Activated CD4-positive, alpha-beta T cell treated with anti-CD3 and anti-CD28 coated beads for 48 hours (primary cell): ENCODE measurements at places on chromosomes 1 and 21.
A peak's percentile ranks its signal among the peaks of the same experiment; 100 is the strongest.

- no peak for DNase-seq
These were observed 1.3 kb downstream of the CLDN19 start for GRCh38 chr1:42738678-42739226.

DNA sequence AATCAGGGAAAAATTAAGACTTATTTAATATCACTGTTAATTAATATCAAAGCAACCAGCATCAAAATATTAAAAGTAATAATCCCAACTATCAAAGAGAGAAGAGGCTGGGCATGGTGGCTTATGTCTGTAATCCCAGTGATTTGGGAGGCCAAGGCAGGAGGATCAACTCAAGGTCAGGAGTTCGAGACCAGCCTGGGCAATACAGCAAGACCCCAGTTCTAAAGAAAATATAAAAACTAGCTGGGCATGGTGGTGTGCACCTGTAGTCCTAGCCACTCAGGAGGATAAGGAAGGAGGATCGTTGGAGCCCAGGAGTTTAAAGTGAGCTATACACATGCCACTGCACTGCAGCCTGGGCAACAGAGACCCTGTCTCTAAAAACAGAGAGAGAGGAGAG, 43.2 kb downstream of the AHCTF1 start:
- no peak for DNase-seq

- no peak for DNase-seq
These were observed 55.5 kb downstream of the TLR5 start for GRCh38 chr1:223087291-223088255.

- no peak for DNase-seq
These were observed 26.2 kb upstream of the NGF start for GRCh38 chr1:115364046-115364779.

DNA sequence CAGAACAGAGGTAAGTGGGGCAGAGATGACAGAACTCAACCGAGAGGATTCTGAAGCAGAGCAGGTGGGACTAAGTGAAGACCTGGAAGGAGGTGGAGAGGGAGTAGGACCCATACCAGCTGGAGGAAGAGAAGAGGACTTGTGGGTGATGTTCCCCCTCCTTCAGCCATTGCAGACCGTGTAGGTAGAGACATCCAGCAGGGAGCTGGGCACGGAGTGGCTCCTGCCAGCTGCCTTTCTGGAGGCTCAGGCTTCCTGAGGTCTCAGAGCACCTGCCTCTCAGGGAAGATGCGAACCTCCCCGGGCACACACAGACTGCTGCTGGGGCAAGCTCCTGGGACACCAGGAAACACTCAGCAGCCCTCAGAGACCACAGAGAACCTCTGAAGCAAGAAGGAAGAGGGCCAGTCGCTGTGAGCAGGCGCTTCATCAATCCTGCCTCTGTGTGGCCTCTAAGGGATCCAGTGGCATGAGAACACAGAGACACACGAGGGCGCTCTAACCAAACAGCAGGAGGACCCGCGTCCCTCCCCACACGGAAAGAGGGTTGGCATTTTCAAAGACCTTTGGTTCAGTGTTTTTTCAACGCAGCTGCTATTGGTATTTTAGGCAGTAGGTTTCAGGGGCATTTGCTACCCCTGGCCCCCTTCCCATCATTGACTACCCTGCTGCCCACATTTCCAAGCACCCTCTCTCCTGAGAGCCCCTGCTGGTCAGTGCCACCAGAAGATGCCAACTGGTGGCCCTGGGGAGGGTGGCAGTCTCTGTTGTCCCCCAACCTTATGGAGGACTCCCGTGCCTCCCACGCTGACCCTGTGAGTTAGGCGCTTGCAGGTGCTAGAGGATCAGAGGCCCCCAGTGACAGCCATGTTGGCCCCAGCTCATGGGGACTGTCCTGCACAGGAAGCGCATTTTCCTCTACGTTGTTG, 89.6 kb upstream of the EDN2 start:
- DNase-seq: peak; percentile 86

DNA sequence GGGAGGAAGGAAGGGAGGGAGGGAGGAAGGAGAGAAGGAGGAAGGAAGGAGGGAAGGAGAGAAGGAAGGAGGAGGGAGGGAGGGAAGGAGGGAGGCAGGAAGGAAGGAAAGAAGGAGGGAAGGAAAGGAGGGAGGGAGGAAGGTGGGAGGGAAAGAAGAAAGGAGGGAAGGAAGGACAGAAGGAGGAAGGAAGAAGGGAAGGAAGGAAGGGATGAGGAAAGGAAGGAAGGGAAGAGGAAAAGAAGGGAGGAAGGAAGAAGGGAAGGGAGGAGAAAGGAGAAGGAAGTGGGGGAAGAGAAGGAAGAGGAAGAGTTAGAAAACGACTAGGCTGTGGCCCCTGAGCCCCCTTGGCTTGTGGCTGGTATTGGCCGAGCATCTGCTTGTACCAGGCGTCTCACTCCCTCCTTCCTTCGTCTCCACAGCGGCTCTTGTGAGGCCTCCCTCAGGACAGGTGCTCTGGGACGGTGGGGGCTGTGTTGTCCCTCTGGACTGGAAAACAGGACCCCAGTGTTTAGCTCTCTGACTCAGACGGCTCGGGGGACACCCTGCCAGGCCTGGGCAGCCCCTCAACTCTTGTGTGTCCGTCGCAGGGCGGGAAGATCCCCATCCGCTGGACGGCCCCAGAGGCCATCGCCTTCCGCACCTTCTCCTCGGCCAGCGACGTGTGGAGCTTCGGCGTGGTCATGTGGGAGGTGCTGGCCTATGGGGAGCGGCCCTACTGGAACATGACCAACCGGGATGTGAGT, 36.2 kb upstream of the C1QA start:
- DNase-seq: no peak

DNA sequence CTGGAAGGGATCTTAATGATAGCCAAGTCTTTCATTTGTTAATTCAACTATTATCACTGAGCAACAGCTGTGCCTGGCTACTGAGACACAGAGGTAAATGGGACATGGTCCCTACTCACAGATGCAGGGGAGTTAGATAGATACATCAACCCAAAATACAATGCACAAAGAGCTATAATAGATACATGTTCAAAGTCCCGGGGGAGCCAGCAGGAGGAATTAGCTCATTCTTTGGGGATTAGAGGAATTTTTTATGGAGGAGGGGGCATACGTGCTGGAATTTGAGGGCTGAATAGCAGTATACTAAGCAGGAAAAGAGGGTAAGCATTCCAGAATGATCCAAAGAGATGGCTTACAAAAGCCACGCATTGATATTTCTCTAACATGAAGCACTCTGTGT, 34.6 kb downstream of the C8B start:
- DNase-seq: no peak

DNA sequence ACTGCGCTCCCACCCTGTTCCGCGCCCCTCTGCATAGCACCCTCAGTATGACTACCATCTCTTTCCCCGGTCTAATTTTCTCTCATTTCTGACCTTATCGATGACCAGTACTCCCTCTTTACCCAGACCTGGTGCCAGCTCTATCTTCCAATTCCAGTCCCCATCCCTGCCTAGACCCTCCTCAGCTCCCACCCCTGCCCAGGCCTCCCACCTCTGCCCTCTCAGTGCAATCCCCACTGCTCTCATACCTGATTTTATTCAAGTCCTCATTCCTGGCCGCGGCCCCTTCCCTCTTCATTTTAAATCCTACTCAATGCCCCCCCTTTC, 1.3 kb downstream of the USP24 start:
- DNase-seq: peak; percentile 27

DNA sequence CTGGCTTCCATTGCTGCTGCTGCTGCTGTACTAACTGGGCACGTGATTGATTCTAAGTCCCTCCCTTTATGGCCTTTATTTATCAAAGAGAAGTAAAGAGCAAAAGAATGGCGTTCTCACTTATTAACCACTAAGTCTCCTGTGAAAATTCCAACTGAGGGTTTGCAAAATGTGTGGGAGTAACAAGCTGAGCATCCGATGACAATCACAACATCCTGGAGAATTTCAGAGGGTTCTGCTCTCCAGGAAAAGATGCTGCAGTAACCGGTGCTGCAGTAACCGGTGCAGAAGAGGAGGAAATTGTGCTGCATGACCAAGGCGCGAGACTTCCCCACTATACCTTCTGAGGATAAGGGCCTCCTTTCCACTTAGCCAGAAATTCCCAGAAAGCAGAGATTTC, 12.7 kb upstream of the MX2 start:
- no peak for DNase-seq

DNA sequence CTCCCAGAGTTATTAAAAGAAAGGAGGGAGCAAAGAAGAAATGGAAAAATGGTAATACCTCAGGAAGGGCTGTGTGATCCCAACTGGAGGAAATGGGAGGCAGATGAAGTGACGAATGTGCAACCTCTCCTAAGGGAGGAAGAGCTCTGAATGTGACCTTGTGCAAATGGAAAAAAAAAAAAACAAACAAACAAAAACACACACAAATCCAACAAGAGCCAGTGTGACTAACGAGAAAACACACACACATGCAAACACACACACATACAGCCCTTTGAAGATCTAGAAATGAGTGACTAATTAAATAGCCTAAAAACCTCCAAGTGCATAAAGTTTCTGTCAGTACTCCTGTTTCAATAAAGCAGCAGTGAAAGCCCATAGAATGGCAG, 49.0 kb downstream of the CCN1 start:
- no peak for DNase-seq

DNA sequence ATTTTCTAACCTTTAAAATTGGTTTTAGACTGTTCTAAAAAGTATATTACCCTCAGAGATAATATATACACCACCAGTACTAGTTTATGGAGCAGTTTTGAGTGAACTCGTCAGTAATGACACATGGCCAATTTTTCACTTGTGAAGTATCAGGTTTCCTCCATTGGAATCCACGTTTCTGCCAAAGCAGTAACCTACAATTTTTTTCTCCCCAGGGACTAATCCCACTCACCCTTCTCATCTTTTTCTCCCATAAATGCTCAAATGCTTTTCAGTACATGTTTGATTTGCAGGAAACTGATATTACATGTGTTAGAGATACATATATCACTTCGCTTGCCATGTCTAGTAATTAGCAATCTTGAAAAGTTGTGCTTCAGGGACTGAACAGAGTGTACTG, 94.1 kb downstream of the COL24A1 start:
- no peak for DNase-seq

DNA sequence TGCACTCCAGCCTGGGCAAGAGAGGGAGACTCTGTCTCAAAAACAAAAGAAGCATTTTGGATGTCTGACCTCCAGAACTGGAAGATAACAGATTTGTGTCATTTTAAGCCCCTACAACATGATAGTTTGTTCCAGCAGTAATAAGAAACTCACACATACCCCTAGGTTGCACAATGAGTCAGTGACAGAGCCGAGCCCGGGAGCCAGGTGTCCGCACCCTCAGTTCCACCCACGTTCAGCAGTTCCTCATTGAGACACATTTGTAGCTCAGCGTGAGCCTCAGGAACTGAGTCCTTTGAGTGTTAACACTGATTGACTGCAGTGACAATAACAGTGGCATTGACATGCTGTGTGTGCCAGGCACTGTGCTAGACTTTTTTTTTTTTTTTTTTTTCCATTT, 19.8 kb downstream of the LRRC38 start:
- DNase-seq: peak; percentile 28

GRCh38 chr1:235077571-235078479, 50.8 kb downstream of the TOMM20 start:
- peak; percentile 71 for DNase-seq

DNA sequence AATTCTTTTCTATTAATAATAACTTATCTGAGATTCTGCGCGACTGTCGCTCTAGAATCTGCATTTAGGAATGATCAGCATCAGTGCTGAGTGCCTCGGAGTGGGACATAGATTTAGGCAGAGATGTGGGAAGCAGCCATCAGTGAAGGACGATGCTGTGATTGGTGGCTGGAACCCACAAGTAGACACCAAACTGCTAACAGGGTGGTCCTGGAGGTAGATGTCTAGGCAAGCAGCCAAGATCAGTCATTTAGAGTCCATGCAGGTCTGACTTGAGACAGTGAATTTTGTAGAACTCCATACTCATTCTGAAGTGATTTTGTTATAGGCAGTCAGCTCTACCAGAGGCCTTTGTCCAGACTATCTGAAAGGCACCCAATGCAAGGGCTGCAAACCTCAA, 51.8 kb upstream of the LYST start:
- no peak for DNase-seq

DNA sequence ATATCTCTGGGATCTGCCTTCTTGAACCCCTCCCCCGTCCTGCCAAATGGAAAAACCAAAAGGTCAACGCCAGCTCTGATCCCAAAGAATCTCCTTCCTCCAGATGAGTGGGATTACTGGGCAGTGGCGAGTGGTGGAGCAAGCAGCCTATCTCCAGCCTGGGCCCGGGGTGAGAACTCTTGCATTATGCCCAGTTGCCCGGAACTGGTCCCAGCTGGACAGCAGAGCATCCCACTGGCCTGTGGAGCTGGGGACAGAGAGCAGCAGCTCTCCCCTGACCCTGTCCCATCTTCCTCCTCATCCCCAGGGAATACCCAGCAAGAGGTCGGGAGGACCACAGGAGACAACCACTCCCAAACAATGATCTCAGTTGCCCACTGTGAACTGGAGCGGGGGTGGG, 130.5 kb downstream of the TMEM53 start:
- no peak for DNase-seq

DNA sequence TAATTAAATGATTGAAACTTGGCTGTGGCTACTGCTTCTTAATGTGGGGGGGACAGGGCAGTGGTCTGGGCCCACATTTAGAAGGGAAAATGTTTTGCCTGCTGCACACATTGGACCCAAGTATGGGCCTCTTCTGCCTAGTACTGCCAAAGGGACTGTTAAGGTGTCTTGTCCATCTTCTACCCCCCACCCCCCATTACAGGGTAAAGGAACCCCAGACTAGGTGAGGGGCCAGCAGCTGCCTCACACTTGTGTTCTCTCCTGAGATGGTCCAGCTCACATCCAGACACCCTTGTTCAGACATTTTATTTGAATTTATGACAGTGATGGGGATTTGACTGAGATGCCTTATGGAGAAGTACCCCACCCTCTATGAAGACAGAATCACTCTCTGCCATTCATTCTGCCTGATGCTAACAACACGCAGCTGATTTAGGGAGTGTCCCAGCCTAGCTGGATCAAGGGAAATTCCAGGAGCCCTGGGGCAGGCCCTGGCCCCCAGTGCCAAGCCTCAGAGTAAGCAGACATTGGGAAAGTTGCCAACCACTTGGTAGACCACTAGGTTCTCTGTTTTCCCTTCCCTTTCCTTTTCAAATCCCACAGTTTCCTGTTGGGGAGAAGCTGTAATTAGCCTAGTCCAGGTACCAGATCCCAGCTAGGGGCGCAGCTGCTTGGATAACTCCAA, 42.1 kb downstream of the YARS1 start:
- no peak for DNase-seq

GRCh38 chr1:213244664-213245091, 193.6 kb downstream of the RPS6KC1 start:
- DNase-seq: peak; percentile 20

GRCh38 chr1:36442337-36442736, 7.9 kb downstream of the OSCP1 start:
- no peak for DNase-seq

- DNase-seq: no peak
These were observed 8.4 kb downstream of the IFNAR2 start for GRCh38 chr21:33238146-33238545.

DNA sequence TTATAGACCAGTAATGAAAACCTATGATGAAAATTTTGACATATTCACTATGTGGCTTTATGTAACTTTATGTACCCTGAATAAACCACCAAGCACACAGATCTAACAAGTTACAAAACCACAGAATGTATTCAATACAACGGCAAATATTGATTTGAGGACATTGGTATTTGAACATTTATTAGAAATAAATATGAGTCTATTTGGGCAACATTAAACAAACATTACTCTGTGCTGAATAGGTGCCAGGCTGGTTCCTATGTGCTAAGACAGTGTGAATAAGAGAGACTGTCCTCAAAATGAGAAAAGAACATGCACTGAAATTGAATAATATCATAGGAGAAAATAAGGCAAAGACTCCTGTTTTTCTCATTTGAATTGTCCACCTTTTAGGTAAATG, 1341.2 kb downstream of the PLA2G4A start:
- no peak for DNase-seq

- DNase-seq: no peak
These were observed 12.3 kb upstream of the LRRC8C start for GRCh38 chr1:89620664-89621063.
